Stimulated activated CD4-positive, alpha-beta T cell treated with anti-CD3 and anti-CD28 coated beads, TNF-alpha, amount 100 ng/mL, for 1 hour (primary cell): ENCODE measurements at places on chromosomes 2 and 18.

DNA sequence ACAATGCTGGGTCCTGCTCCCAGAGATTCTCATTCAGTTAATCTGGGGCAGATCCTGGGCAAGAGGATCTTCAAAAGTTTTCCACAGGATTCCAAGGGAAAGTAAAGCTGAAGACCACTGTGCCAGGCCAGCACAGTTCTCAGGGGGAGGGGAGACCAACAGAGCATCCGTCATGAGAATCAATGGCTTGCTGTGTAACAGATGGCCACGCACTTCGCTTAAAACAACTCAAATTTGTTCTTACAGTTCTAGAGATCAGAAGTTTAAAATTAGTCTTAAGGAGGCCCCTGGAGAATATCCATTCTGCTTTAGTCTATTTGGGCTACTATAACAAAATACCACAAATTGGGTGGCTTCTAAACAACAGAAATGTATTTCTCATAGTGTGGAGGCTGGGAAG lies 17.4 kb upstream of the SEH1L start:
- no peak for DNase-seq

DNA sequence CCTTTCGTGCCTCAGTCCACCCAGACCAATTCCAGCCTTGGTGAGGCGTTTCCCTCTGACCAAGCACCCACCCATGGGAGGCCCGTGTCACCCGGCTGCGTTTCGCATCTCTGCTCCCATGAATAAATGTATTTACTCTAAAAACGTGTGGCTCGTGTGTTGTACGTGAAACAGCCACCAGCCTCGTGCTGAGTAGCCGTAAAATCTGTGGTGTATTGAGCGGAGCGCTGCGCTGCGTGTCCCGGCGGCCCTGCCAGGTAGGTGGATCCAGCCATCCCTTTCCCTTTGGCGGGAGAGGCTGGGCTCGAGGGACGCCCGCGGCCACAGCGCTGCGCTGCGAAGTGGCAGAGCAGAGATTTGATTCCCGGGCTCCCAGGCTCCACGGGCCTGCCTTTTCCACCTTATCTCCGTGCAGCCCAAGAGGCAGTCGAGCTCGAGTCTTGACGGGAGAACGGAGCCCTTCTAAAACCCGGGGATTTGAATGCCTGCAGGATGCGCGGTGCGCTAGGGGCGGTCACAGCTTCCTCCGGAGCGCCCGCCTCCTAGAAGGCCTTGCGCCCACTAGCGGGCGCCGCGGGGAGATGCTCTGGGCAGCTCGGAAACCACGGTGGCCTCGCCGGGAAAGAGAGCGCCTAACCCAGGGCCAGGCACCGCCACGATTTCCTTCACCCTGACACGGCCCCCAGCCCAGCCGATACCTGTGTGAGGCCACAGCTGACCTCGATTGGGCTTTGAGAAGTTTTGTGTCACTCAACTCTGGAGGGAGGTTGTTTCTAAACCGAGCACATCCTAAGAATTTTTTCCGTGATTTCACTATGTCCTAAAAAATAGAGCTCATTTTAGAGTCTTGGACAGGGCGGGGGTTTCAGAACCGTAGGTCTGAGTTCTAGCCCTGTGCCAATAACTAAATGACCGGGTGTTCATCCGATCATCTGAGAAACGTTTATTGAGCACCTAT lies 3.9 kb upstream of the PSMD1 start:
- DNase-seq: peak; percentile 70

DNA sequence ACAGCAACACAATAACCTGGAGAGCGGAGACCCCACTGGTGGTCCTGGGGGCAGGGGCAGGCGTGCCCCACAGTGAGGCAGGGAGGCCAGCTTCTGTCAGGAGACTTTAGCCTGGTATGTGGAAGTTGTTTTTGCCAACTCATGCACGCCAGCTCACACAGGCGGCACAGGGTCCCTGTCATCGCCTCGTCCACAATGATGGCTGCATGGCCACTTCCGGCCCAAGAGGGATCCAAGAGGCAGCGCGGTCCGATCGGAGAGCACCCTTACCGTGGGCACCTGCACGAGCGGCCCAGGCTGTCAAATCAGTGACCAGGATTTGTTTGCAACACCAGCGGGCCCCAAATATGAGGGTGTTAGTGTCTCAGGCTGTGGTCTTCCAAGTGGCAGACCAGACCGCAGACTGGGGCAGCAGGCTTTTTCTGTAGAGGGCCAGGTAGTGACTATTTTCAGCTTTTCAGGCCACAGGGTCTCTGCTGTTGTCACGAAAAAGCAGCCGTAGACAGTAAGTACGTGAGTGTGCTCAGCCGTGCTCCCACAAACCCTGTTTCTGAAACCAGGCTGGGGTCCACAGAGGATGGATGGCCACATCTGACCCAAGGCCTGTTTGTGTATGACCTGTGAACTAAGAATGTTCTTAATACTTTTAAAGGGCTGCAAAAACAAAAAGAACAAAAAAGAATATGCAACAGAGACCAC lies 21.2 kb downstream of the SNED1 start:
- DNase-seq: no peak

DNA sequence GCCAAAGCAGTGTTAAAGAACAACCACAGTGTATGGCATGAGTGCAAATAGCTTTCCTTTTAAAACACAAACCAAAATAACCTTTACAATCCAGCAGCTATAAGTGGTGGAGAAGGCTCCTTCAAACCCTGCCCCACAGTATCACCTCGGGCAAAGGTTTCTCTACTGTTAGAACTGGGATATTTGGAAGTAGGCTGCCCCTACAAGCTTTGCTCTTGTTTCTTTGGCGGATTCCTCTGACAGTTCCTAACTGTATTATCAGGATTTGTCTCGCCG lies 214.8 kb downstream of the ZNF521 start:
- DNase-seq: no peak

- DNase-seq: no peak
Observed at GRCh38 chr2:132420816-132421805, 4.5 kb downstream of the GPR39 start.

DNA sequence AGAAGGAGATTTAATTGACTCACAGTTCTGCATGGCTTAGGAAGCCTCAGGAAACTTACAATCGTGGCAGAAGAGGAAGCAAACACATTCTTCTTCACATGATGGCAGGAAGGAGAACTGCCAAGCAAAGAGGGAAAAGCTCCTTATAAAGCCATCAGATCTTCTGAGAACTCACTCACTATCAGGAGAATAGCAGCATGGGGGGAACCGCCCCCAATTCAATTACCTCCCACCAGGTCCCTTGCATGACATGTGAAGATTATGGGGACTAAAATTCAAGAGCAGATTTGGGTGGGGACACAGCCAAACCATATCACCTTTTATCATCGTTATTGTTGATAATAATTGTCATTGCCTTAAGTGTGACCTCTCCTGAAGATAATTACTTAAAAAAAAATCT lies 197.9 kb upstream of the SLC14A2 start:
- DNase-seq: no peak
